Left lobe of liver (tissue), 2 donors: ENCODE measurements at places on chromosomes 11 and 22.

DNA sequence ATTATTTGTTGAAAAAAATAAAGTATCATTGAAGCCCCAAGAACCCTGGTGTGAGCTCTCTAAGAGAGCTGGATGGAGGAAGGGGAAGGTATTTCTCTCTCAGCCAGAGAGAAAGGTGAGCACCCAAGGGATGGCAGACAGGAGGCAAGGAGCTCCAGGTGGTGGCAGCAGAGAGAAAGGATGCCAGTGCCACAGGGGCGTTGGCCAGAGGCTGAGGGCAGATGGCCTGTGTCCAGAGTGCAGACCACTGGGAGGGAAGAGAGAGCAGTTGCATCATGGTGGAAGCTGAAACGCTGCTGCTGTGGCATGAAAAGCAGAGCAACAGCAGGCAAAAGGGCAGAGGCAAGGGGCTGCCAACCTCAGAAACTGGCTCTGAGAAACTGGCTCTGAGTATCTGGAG, 8.5 kb downstream of the SPON1 start:
- DNase-seq: no peak

GRCh38 chr11:41779401-41779960, 320.0 kb upstream of the LRRC4C start:
- no peak for DNase-seq

DNA sequence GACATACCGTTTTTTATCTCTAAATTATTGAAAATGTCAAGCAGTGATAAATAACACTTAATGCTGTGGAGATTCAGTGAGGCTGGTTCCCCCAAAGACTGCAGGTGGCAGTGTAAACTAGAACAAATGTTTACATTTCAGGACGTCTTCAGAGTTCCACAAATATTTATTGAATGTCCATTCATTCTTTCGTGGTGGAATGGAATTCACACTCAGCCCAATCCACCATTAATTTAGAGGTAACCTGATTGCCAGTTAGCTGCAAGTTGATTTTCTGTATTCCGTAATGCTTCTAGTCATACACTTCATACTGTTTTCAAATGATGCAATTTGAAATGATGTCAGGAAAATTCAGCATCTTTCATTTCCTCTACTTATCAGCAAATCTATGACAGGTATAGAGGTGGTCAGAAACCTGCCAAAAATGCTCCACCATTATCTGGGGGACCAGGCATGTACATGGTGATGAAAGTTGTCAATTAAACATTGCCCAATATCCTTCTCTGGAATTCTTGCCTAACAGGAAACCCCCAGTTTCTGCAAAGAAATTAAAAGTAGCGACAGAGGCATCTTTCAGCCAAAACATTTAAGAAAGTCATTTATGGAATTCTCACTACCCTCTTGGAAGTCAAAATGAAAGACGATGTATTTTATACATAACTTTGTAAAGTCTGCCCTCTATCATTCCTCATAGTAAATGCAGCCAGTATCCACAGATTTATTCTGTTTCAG, 94.3 kb upstream of the BMAL1 start:
- DNase-seq: no peak

DNA sequence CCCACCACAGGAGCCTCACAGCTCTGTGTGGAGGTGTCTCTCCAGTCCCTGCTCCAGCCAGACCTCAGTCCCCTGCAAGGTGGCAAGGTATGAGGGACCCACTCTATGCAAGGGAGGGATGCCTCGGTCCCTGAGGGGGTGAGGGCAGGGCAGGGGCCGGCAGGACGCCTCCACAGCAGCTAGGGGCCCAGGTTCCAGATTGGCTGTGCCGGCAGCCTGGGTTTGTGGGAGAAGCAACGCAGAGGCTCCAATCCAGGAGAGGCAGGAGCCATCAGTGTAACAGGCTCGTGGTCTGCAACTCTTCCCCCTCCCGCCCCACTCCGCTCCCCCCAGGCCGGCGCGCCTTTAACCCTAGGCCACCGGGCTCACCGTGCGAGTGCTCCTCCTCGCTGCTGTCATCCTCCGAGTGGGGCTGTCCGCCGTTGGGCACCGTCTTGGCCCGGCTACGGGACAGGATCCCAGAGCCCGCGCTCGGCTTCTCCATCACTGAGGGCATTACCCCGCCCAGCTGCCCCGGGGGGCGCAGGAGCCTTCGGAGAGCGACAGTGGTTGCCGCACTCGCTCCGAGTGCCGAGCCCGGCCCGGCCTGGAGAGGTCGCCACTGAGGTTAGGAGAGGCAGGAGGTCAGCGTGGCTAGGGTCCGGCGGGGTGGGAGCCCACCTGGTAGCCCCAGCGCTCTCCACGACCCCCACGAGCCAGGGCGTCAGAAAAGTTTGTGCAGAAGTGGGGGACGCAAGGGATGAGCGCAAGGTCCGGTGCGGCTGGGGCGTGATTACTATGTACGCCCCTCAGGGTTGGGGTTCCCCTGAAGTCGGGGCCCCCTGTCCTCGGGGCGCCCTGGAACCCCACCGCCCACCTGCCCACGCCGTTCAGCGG, 765 bp downstream of the RCOR2 start:
- no peak for DNase-seq

- DNase-seq: no peak
Measured at GRCh38 chr22:46738647-46739093, 618 bp upstream of the CERK start.

DNA sequence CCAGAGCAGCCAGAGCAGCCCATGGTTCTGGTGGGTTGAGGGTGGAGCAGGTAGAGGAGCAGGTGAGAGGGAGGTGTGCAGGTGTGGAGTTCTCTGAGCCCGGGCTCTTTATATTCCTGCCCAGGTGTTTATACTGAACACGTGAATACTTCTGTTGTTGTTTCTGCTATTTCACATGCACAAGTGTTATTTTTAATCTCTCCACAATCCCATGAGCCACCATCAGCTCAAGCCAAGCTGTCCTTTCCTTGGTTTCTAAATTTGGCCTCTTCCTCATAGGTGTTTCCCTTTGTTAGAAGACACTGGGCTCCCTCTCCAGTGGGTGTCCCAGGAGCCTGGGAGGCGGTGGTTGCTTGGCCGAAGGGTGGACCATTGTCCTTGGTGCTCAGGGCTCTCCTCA, at the start of gene KRTAP5-3:
Gene KRTAP5-3, minus strand, starts transcription at position 101 of the 400 bp plus-strand sequence. Its CDS starts 78 bp downstream, at position 23.
- DNase-seq: no peak

- DNase-seq: no peak
Measured at GRCh38 chr22:19828035-19828401, 26.7 kb downstream of the GNB1L start.

DNA sequence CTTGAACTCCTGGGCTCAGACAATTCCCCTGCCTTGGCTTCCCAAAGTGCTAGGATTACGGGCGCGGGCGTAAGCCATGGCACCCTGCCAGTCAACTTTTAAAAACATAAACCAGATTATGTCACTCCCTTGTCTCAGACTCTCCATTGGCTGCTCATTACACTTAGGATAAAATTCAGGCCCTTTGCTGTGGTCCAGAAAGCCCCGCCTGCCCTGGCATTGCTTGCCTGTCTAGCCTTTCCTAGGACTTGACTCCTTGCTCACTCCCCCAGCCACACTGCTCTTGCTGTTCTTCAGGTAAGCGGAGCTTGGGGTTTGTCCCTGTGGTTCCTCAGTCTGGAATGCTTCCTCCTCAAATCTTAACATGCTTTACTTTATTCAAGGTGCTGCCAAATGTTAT, 30.5 kb downstream of the DIXDC1 start:
- no peak for DNase-seq

DNA sequence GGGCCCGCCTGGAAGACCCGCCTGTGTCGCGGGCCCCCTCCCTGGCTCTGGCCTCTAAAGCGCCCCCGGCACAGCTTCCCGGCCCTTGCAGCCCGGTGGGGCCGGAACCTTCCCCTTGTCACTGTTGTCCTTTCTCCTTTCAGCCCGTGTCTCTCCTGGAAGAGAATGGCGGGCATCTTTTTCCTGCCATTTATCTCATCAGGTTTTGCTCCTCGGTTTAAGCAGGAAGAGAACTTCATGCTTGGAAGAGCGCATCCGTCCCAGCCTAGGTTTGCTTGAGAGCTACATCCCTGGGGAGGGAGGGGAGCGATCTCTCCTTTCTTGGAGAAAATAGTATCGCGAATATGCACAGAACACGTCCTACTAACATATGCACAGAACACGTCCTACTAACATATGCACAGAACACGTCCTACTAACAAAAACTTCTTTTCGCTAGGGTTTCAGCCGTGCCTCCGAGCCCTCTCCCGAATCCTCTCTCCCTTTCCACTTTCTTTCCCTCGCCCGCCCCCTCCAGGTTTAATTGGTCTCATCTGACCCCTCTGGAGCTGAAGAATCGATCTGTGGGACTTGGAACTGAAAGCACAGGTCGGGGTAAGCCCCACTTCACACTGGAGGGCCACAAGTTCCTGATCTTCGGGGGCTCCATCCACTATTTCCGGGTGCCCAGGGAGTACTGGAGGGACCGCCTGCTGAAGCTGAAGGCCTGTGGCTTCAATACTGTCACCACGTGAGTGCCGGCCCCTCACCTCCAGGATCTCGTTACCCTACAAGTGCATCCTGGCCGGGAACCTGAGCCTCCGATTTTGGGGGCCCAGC, 1.2 kb downstream of the GLB1L3 start:
- peak; percentile 34 for DNase-seq

GRCh38 chr11:10982704-10983510, 125.1 kb upstream of the ZBED5 start:
- no peak for DNase-seq

- peak; percentile 92 for DNase-seq
Measured at GRCh38 chr11:129853518-129854231, 38.0 kb downstream of the TMEM45B start.

DNA sequence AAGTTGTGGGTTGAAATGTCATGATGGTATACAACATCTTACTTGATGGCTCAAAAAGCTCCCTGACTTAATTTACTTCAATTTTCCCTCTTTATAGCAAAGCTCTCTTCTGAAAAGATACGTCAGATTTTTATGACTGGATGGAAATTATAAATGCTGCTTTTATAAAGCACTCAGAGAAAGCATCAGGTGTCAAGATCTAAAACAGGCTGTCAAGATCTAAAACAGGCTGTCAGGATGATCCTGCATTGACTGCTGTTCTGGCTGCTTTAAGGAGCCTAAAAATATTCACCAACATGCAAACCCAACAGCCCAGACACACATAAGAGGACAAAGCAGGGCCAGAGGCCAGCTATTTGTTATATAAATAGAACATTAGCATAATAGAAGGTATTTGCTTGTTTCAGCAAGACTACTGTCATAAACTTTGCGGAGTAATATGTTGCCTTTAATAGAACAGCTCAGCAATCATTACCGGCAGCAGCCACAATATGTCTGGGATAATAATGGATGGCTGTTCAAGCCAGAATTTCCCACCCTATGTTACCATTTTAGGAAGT, 77.3 kb upstream of the ANO5 start:
- DNase-seq: no peak

- no peak for DNase-seq
Measured at GRCh38 chr22:20271114-20271994, 3.2 kb upstream of the RTN4R start.

DNA sequence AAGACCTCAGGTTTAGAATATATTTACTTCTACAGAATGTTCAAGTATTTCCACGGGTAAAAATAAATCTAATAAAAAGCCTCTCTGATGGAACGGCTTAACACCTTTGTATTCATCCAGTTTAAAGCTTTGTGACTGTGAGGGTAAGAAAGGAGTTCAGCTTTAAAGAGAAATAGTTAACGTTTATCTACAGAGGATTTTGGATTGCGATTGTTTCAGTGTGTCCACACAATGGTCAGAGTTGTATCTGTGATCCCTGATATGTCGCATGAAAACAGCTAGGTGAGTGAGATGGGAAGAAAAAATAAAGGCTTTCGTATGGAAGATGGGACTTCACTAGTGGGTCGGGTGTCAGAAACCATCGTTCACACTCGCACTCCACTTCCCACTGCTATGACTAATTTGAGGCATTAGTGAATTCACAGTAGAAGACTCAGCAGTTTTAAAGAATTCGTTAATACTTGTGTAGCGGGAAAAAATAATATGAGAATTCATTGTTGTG, 1.6 kb downstream of the APLP2 start:
- no peak for DNase-seq

- DNase-seq: no peak
Measured at GRCh38 chr11:1440496-1440895, 46.1 kb downstream of the MOB2 start.

DNA sequence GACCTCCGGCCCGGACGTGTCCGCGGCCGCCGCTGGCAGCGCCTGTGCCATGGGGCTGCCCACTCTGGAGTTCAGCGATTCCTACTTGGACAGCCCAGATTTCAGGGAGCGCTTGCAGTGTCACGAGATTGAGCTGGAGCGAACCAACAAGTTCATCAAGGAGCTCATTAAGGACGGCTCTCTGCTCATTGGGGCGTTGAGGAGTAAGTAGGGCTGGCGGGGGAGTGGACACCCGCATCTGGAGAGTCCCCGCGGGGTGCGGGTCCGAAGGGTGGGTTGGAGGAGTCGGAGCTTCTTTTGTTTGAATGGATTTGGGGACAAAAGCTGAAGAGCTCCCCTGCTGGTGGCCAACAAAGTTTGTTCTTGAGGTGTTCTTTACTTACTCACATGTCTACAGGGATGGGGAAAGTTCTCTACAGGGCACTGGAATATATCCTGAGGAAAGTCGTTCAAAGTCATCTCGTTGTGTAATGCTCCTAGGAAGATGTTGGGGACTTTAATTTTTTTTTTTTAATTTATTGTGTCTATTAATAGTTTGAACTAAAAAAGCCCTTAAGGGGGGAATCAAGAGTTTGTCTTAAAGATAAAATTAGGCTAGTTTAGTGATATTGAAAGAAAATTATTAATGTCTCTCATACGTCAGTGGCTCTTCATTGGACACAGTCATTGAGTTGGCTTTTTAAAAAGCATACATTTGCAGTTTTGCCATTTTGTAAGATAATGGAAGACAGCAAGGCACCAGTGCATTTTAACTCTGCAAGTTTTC, 725 bp downstream of the ARHGAP42 start:
- DNase-seq: peak; percentile 69

GRCh38 chr22:50301581-50301991, 5.9 kb downstream of the PLXNB2 start:
- DNase-seq: no peak

- DNase-seq: no peak
Measured at GRCh38 chr11:72513411-72513810, 79.1 kb upstream of the CLPB start.

GRCh38 chr11:117792992-117793391, 4.0 kb downstream of the DSCAML1 start:
- DNase-seq: no peak

DNA sequence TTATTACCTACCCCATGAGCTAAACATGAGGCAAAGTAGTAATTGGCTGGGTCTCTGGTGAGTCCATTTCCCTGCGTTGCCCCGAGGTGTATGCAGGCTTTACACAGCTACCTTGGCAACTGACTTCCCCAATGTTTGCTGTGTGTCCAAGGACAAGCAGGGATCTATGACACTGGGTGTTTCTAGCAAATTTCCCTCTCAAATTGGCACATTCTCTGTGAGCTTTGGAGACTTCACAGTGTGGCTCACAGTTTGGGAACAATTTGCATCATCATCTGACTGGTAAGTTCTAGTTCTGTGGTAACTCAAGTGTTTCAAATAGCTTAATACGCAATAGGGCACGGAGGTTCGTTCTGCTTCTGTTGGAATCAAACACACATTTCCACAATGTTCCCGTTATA, 12.5 kb downstream of the NNMT start:
- peak; percentile 88 for DNase-seq

DNA sequence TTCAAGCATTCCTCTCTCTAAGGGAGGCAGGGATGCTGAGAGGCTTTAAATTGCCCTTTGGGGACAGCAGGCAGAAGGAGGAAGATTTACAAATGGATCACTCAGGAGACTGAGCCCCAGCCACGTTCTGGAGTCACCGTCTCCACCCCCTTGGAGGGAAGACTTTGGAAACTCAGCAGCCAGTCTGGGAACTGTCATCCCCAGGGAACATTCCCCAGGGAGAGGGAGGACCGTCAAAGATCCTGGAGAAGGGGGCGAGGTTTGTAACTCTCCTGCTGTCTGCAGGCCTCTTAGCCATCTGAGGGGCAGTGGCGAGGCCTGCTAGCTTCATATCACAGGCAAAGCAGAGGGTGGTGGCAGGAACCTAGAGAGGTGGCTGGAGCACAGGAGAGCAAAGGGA, 56.1 kb upstream of the SLC22A12 start:
- no peak for DNase-seq
